Stimulated activated CD4-positive, alpha-beta T cell treated with anti-CD3 and anti-CD28 coated beads, Interleukin-4, amount 100 ng/mL, for 1 hour (primary cell): ENCODE measurements at places on chromosomes 12 and 14.

DNA sequence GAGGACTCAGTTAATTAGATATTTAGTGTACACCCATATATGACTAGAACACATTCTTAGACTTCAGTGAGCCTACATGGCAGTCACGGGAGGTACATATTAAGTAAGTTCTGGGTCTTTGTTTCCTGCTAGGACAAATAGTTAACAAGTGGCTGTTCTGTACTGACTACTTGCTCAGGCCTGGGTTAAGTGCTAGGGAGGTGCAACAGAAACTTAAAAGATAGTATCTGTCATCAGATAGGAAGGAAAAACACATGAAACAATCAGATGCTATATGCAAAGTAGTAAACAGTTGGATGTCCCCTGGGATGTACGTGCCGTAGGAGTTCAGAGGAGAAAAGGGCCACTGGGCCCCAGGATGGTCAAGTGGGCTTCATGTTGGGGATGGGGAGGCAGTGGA lies 59.5 kb downstream of the SLC4A8 start:
- DNase-seq = no peak

DNA sequence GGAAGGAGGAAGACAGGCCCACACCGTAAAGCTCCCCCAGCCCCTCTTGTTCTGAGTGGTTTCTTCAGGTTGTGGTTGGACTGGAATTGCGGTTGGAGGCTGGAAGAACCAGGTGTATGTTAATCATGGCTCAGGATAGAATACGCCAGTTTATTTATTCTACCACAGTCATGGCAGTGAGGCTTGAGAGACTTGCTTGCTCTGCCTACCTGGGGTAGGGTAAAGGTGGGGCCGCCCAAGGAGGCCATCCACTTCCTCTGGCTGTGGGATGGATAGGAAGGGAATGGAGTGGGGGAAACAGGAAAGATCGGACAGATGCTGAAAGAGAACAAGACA lies 8.1 kb downstream of the SHMT2 start:
- DNase-seq = no peak

GRCh38 chr14:43141636-43142191 lies 1365.4 kb downstream of the FSCB start:
- no peak for DNase-seq

DNA sequence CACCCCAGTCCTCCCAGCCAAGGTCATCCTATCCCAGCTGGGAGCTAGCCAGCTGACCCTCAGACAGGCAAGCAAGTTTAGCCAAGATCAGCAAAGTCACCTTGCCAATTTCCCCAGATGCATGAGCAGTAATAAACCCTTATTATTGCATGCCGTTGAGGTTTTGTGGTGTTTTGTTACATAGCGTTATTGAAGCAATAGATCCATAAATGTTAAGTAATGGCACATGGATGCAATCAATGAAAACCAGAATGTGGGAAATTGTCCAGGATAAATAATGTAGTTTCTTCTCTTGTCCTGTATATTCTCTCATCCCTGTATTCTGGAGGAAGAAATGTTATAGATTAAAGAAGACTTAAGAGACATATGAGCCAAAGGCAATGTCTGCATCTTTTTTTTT lies 18.0 kb upstream of the TMEM260 start:
- no peak for DNase-seq
